ENCODE measurements at places on chromosomes 5 and 9.

GRCh38 chr5:8857051-8857450 is 688.8 kb downstream of the SEMA5A start:
- DNase-seq, result no peak

GRCh38 chr9:106625259-106625789 is 237.6 kb upstream of the ZNF462 start:
- DNase-seq, result no peak

- no peak for DNase-seq
Measured at GRCh38 chr5:76283670-76284069, 119.4 kb upstream of the IQGAP2 start.

DNA sequence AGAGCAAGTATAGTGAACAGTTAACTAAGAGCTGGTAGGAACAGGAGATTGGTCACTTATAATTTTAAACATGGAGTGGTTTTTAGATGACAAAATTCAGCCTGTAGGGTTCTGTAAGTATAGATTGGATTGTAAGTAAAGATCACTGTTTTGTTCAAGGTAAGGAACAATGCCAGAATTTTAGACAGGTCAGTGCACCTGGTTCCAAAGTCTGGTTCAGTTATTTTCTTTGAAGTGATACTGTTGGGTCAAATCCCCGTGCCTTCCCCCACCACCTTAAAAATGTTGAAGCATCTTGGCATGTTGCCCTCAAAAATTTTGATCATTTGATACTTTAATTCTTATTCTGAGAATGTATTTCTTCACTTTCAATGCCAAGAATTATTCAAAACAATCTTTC is 12.9 kb downstream of the RAD23B start:
- DNase-seq, result no peak

DNA sequence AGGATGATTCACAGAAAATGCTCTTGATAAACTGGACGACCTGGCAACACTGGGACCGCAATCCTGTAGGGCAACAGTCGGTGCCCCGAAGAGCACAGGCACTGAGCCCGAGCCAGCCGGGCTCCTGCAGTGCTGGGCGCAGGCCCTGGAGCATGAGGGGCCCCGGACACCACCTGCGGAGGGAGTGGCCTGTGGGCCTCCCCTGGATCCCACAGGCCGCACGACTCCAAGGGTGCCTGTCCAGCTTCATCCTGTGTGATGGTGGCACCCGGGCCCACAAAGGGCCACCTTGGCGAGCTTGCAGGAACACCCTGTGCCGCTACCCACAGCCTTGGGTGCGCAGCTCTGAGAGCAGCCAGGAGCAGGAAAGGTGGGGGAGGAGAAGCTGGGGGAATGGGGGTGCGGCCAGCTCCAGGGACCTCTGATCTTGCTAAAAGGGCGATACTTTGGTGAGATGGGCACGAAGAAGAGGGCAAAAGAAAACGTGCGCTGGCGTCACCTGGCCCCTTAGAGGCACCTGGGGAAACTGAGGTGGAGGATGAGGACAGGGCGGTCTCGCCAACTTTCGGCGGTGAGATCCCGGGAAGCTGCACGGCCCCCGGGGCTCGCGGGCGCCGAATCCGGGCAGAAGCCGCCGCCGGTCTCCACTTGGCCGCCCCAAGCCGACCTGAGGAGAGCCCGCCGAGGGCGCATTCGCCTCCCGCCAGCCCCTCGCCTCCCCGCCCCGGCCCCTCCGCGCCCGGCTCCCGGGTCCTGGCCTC is 722 bp downstream of the TBC1D9B start:
- DNase-seq, result no peak

GRCh38 chr5:154309805-154310204 is 119.3 kb downstream of the GALNT10 start:
- DNase-seq, result no peak

DNA sequence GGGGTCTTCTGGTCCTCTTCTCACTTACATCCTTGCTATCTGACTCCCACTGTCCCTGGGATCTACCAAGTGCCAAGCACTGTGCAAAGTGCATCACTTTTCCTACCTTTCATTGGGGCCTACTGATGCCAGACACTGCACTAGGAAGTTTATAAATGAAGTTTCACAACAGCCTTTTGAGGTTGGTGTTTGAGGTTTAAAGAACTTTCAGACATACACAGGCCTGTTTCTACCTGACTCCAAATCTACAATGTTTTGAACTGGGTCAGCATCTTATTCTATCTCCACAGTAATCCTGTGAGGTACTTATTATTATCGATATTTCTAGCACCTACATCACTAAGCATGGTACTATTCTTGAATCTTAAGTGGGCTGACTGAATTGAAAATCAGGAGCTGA is 227.7 kb downstream of the ZSWIM6 start:
- DNase-seq, result no peak

GRCh38 chr9:124632077-124632621 is 125.0 kb upstream of the NR5A1 start:
- DNase-seq, result no peak

DNA sequence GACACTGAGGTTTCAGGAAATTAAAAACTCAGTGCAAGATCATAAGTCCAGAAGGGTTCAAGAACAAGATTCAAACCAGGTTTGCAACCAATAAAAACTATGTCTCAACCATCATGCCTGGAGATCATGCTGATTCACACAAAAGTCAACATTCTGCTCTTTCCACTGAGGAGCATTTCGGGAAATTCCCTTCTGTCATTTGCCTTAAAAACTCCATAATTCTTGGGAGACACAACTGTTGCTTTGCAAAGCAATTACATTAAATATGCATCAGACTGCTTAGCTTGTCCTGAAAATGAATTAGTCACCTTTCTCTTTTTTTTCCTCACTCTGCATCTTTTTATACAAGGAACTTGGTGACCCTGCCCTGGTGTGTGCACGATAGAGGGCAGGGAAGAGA is 275.9 kb upstream of the ZNF462 start:
- no peak for DNase-seq

DNA sequence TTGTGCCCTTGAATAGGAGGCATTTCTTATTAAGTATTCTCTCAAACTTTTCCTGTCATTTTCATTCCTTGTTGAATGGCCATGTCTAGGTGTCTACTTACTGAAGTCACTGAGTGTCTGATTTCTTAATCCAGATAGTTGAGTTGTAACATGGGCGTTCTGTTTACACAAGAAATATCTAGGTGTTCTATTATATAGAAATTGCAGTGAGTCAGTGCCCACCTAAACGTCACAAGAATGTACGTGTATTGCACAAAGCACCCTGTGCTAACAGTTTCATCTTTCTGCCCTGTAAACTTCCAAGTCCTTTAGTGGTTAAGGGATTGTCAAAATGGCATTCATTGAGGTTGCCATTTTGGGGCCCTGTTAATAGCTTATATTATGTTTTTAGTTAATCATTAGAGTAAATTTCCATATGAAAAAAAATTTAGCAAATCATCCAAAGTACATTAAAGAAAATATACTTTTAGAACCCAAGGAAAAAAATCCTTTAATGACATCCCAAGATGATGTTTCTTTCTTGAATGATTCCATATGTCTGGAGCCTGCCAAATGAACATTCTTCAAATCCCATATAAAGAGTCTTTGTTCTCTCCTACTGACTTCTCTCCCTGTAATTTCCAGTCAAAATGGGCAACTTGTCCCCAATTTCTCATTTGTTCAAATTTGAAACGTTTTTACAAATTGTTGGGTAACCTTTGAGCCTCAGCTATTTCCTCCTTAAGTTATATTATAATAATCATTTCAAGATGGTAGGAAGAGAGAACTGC is 114.2 kb downstream of the GOLPH3 start:
- no peak for DNase-seq

- DNase-seq, result no peak
Measured at GRCh38 chr9:137611623-137612609, 6.4 kb downstream of the ARRDC1 start.

- DNase-seq, result no peak
Measured at GRCh38 chr9:101032426-101032825, 3.9 kb downstream of the PLPPR1 start.

DNA sequence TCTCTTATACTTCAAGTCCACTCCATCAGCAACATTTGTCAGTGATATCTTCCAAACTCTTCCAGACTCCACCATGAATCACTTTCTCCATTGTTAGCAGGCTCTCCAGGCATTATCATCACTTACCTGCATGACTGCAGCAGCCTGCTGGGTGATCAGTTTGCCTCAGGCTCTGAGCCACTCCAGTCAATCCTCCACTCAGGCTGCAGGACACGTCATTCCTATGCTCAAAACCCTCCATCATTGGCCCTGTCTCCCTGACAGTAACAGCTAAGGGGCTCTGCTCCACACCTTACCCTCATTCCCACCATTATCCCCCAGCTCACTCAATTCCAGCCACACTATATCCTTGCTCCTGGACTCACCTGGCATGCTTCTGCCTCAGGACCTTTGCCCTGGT is 10.7 kb downstream of the DIRAS2 start:
- no peak for DNase-seq

- DNase-seq, result no peak
Measured at GRCh38 chr5:8870959-8871355, 674.9 kb downstream of the SEMA5A start.

- DNase-seq, result no peak
Measured at GRCh38 chr5:8805653-8806052, 740.2 kb downstream of the SEMA5A start.

GRCh38 chr5:142545650-142546322 is 140.1 kb downstream of the FGF1 start:
- DNase-seq, result no peak

GRCh38 chr9:121499177-121499426 is 542 bp downstream of the GGTA1 start:
- DNase-seq, result no peak

DNA sequence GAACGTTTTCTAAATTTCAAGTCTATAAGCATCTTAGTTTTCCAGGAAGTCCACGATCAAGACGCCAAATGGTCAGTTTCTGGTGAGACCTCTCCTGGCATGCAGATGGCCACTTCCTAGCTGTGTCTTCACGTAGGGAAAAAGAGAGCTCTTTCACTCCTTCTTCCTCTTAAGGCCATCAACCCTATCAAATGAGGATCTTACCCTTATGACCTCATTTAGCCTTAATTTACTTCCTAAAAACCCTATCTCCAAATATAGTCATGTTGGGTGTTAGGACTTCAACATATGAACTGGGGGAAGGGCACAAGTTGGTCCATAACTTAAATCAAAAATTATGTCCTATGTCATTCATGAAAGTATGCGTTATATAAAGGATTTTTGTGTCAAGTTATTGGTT is 229.5 kb downstream of the ARL15 start:
- DNase-seq, result no peak

DNA sequence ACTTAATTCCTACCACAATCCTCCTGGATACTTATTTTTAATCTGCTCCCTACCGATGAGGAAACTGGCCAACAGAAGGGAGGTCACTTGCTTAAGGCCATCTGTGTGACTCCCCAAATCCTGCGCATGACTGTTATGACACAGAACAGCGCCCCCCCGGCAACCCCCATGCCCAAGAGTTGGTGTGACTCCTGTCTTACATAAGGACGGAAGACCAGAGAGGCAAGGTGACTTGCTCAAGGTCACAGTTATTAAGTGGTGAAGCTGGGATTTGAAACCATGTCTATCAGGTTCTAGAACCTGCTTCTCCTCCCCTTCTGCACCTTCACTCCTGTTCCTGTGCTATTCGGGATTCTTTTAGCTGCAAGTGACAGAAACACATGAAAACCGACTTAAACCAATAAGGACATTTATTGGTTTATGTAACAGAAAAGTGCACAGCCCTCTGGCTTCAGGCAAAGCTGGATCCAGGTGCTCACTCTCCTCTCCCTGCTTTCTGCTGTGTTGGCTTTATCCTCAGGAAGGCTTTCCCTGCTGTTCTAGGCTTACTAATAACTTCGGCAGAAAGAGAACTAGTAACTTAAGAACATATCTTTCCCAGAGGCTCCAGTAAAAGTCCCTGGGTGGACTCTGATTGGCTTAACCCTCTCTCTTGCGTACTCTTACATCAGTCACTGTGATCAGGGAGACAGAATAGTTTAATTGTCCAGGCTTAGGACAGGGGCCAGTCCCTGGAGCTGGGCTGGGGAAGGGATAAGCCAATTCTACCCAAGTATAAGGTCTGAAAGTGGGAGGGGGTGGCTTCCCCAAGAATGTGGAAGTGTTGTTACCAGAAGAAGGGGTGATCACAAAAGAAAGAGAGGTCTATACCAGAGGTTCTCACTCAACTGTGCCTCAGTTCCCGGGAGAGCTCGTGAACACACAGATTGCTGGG is 43.7 kb downstream of the FGF18 start:
- no peak for DNase-seq

DNA sequence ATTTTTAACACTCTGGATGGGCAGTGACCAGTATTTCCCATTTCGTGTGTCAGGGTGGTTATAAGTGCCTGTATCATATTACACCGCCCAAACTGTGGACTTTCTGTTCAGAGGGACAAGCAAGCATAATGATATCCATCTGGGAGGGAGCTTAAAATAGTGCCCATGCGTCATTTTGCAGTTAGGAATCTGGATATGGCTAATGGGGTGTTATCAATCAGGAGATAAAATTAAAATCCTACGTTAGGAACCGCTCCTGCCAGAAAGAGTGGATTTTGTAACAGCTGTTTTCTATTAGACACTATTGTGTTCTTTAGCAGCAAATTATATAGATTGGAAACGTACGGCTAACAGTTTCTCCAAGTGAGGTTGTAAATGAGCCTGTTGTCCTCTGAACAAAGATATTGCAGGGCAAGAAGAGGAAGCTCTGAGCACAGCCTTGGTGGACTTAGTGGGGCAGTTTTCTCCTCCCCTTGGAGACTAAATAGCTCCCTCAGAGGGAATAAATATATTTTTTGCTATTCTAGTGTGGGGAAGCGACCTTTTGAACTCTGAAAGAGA is 160.4 kb downstream of the SPATA31D1 start:
- DNase-seq, result no peak

DNA sequence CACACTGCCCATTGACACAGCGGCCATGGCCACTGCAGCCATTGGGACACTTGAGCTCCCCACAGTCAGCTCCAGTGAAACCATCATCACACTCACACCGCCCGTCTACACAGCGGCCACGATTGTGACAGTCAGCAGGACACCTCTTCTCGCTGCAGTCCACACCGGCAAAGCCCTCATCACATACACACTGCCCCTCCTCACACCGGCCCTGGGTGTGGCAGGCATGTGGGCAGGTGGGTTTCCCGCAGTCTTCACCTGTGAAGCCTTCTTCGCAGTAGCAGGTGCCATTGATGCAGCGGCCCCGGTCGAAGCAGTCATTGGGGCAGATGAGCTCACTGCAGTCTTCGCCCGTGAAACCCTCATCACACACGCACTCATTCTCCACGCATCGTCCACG is 31.5 kb downstream of the TNC start:
- no peak for DNase-seq

- DNase-seq, result no peak
Measured at GRCh38 chr5:32405507-32405906, 39.0 kb downstream of the ZFR start.

- DNase-seq, result no peak
Measured at GRCh38 chr5:90093751-90094485, 315.6 kb downstream of the CETN3 start.

GRCh38 chr5:32326216-32326772 is 13.6 kb upstream of the MTMR12 start:
- no peak for DNase-seq

Data from bone marrow (tissue), 2 donors.